Mammary microvascular endothelial cell (primary cell): ENCODE measurements at places on chromosomes 11 and 22. TPM values are rescaled to one million over a fixed set of nuclear protein-coding genes. Genes with fewer than 3 reads are reported as not detected.

MMP11 gene
- total RNA-seq, result 4.1 and 5.2 TPM in 2 replicates

CHRM4 gene
- total RNA-seq, result 0.07 and 0.20 TPM in 2 replicates

INPP5J gene
- total RNA-seq, result not detected in 2 replicates

C22orf31 gene
- not detected in 2 replicates for total RNA-seq

KIAA1671 gene
- total RNA-seq, result 29.1 and 30.2 TPM in 2 replicates

JAM3 gene
- total RNA-seq, result 47.0 and 52.6 TPM in 2 replicates

CD3E gene
- not detected in 2 replicates for total RNA-seq

CHEK2 gene
- total RNA-seq, result 12.3 and 17.7 TPM in 2 replicates
